CD8-positive, alpha-beta memory T cell (primary cell): ENCODE measurements at places on chromosomes 3 and 15. TPM values are rescaled to one million over a fixed set of nuclear protein-coding genes. Genes with fewer than 3 reads are reported as not detected.

DNA sequence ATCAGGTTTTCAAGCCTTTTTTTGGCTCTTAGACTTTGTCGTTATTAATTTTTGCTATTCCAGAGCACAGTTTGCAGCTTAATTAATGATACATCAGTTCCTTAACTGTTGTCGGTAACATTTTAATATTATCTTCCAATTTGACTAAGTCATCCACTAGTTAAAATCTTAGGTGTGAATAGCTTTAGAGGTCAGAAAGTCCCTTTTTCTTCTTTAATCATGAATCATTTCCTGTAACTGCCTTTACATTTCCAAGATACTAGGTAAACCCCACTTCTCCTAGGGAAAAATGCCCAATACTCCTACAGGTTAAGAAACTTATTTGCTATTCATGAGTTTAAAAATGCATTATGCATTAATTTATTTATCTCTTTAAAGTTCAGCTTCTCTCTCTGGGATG lies 260.9 kb upstream of the CFAP20DC start:
- DNase-seq = no peak

GRCh38 chr3:188453431-188454384 lies 299.8 kb downstream of the LPP start:
- DNase-seq = no peak

GRCh38 chr3:4531478-4532025 lies 38.4 kb downstream of the ITPR1 start:
- DNase-seq = no peak

- DNase-seq = no peak
Observed at GRCh38 chr3:194130807-194131589, 5.0 kb upstream of the HES1 start.

DNA sequence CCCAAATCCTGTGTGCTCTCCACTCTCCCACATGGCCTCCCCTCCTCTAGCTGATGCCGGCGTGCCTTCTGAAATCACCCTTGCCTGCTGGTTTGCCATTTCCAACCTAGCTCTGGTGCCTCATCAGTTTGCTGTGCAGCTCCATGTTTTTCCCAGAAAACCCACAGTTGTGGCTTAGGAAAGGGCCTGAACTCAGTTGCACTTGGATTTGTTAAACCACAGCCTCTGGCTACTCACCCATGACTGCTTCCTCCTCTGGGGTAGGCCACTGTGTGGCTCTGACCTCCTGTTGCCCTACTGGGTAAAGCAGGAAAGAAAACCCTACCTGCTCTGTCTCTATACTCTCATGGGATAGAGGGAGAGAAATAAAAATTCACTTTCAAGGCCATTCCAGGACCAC lies 97.3 kb downstream of the DAPK2 start:
- no peak for DNase-seq

- DNase-seq = no peak
Observed at GRCh38 chr3:194189243-194189791, 53.4 kb downstream of the HES1 start.

DNA sequence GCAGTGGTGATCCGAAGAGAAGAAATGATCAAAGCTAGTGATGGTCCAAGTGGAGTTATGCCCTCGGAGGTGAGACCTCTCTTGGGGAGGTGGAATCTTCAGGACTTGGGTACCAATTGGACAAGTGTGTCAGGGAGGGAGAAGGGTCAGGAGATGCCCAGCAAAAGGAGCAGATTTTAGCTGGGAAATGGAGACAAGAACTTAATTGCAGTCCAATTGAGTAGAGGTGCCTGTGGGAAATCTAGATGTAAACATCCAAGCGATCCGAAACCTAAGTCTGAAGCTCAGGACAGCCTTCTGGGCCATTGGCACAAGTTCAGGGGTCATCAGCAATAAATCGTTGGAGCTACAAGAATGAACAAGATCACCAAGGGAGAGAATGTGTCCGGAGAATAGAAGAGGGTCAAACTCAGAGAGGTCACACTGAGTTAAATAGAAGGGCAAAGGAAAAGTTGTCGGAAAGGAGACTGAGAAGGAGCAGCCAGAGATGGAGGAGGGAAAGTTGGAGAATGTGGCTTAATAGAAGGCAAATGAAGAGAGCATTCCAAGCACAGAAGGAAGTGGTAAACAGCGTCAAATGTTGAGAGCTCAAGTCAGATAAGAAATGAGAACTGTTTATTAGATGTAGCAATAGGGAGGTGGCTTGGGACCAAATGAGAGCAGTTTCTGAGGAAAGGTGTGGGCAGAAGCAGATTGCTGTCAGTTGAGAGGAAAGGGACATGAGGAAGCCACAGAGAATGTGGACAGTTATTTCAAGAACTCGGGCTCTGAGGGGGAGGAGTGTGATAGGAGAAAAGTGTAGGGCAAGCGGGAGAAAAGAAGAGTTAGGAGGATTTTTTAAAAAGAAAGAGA lies 64.2 kb upstream of the FNDC3B start:
- no peak for DNase-seq

The PCCB gene
- 40.6 TPM for total RNA-seq

DNA sequence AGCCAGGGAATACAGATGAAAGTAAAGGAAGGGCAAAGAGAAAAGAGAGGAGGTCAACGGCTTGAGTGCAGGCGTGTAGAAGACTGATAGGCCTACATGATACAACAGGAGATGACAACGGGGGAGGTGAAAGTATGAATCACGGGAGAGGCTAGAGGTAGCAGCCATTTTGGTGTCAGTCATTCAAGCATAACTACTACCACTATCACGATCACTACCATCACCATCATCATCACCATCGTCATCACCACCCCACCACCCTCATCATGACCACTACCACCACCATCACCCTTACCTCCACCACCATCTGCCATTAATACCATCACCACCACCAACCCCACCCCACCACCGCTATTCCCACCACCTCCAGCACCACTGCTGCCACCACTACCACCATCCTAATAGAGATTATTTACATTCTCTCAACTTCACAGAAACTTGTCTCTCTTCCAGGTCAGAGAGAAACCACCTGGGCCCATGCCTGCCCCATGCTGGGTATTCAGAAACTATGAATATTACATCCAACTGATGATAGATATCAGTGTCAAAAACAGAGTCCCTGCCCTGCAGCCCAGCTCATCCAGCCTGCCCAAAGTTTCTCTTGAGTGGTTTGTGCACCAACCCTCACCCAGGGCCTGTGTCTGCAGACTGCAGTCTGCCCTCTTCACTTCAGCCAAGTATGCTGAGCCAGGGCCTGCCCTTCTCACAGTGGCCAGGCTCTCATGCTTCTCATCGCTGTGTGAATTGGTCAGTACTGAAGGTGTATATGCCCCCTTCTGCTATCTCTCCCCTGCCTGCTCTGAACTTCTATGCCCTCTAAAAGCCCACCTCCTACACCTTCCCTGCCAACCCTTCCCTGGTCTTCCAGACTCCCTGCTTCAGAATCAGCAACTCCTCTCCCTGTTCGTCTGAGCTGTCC lies 215.6 kb upstream of the TLE3 start:
- DNase-seq = no peak

GRCh38 chr3:60675424-60675823 lies 575.8 kb downstream of the FHIT start:
- DNase-seq = no peak

The KBTBD8 gene
- 23.3 TPM for total RNA-seq

DNA sequence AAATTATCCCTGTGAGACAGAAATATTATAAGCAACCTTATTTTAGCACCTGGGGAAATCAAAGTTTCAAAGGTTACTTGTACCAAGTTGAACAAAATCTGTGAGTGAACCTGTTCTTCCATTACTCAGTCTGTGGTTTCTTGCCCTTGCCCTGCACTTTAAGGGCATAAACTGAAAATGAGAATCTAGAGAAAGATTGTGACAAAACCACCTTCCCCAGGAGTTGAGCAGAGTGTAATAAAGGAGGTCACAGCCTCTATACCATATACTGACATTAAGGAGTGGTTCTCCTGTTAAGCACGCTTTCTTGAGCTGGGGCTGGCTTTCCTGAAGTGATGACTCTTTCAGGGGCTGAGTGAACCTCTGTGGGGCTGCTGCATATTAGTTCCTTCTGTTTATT lies 143.4 kb downstream of the PDCD6IP start:
- DNase-seq = no peak

DNA sequence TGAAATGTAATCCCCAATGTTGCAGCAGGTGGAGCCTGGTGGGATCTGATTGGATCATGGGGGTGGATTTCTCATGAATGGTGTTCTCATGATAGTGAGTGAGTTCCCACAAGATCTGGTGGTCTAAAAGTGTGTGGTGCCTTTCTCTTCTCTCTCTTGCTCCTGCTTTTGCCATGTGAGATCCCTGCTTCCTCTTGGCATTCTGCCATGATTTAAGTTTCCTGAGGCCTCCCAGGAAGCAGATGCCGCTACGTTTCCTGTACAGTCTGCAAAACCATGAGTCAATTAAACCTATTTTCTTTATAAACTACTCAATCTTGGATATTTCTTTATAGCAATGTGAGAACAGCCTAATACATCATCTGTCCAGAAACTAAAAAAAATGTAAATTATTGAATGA lies 298.3 kb downstream of the MEX3B start:
- DNase-seq = no peak

DNA sequence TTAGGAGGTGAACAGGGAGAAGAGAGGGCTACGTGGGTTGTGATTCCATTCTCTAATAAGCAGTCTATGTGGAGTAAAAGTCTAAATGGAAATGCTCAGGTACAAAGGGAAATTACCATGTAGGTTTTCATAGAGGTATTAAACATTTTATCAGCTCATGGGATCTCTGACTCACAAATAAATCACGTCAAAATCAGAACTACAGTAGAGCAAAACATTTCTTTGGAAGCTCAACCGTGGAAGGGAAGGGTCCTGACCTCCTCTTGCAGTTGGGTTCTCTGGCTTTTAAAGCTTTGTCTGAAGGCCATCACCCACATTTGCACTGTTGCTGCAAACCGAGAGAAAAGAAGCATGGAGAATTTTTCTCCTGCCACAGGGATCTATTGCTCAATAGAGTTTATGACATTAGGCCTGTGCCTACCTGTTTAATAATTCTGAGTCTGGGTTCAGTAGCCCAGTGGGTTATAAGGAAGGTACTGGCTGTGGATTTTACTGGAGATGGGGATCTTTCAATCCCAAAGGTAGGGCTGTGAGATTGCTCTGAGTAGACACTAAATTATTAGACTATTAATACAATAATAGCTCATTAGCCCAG lies 24.2 kb upstream of the PGPEP1L start:
- no peak for DNase-seq

GRCh38 chr15:65730549-65731172 lies 61.4 kb downstream of the DENND4A start:
- no peak for DNase-seq
